NCI-H1092 (cell line): ENCODE measurements at places on chromosomes 16 and 17.

GRCh38 chr17:35243561-35244340, 879 bp downstream of the SLFN5 start:
- no peak for DNase-seq

DNA sequence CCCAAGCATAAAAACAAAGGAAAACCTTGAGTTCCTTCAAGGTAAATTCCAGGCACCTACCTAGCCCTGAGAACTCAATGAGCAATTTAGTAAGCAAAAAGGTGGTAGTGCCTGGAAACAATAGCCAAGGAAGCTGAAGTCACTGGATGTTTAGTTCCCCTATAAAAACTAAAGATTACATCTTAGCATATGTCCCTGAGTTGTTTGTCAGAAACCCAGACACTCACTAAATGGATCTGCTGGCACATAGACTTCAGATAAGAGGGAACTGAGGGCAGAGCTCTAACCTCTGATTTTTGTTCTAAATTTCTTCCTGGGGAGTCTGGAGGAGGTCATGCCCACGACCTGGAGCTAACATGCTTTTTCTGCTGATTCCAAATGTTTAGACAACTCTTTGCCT, 532.8 kb upstream of the SALL1 start:
- no peak for DNase-seq

DNA sequence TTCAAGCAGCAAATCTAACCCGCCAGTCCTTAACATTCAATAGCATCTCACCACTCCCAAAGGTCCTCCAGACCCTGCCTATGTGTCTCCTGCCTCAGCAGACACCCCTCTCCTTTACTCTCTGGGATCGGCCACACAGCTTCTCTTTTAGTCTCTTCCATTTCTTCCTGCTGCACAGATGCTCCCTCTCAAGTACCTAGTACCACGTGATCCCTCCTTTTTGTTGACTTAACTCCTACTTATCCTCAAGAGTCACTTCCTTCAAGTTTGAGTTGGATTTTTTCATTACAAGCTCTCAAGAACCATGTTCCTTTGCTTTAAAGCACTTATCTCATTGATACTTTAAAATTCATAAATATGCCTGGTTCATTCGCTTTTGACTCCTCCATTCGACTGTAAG, 24.9 kb downstream of the AMFR start:
- DNase-seq, result no peak

- no peak for DNase-seq
Observed at GRCh38 chr17:80795754-80796153, 195.9 kb upstream of the CHMP6 start.

DNA sequence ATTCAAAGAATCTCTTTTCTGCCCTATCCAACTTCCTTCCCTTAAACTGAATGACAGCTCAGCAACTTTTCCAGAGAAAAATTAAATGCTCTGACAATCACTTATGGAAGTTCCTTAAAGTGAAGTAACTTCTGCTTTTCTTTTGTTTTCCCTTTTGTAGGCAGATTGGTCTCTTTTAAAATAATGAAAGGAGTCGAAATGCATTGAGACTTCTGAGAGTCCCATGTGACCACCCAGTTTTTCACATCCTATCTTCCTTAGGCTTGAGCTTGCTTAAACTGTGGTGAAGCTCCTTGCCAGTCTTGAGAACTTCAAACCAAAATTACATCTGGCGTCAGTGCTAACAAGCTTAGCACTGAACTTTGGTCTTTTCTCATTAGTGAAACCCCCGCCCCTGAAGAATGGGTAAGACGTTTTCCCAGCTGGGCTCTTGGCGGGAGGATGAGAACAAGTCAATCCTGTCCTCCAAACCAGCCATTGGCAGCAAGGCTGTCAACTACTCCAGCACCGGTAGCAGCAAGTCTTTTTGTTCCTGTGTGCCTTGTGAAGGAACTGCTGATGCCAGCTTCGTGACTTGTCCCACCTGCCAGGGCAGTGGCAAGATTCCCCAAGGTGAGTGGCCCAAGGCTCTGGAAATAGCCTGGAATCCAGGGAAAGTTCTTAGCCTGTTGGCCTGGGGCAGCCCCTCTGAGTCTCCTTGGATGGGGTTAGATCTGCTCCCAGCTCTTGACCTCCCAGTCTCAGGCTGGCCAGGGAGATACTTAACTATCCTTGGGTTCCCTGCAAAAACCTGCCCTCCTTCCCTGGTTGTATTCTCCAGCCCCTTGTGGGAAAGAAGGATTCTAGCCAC, 1.2 kb downstream of the TMEM106A start:
- no peak for DNase-seq

- DNase-seq, result no peak
Observed at GRCh38 chr17:7969433-7969832, 33.0 kb upstream of the GUCY2D start.

GRCh38 chr17:4507361-4508111, 8.9 kb downstream of the SPNS2 start:
- DNase-seq, result no peak

GRCh38 chr17:58252141-58252540, 13.8 kb downstream of the LPO start:
- no peak for DNase-seq

GRCh38 chr17:12547831-12548230, 117.9 kb upstream of the MYOCD start:
- no peak for DNase-seq

DNA sequence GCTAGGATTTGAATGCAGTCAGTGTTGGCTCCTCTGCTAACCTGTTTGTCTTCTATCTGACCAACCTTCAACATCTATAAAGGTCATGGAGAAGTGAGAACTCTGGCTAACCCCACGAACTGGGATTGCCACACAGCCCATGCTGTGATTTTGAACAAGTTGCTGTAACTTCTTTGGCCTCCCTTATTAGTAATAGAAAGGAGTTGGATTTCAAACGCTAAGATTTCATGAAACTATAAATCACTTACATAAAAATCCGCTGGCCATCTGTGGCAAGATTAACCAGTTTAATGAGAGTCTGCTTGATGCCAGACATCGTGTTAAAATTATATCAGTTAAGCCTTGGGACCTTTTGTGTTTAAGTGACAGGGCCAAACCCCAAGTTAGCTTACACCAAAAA, 53.4 kb downstream of the HSD17B2 start:
- no peak for DNase-seq

DNA sequence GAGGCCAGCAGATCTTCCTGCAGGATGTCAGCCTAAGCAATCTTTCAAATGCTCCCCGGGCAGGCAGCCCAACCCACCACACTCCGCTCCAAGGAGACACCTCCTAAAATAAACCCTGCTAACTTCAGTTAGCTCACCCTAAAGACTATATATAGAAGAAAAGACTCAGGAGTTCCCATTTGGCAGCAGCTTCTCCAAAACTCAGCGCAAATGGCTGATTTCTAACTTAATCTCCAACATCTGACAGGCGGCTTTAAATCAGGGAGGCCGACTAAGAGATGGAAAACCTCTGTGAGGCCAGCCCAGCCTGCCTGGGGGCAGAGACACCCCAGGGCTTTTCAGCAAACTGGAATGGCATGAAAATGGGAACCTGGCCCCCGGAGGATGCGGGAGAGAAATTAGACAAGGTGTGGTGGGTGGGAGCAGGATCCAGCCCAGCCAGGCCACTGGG, 91.6 kb downstream of the XYLT1 start:
- DNase-seq, result no peak

- DNase-seq, result no peak
Observed at GRCh38 chr17:65389949-65390348, 171.5 kb downstream of the AXIN2 start.

GRCh38 chr16:64416216-64417005, 705.5 kb downstream of the CDH11 start:
- DNase-seq, result no peak

- peak; percentile 26 for DNase-seq
Observed at GRCh38 chr16:53207810-53208752, 153.3 kb downstream of the CHD9 start.

DNA sequence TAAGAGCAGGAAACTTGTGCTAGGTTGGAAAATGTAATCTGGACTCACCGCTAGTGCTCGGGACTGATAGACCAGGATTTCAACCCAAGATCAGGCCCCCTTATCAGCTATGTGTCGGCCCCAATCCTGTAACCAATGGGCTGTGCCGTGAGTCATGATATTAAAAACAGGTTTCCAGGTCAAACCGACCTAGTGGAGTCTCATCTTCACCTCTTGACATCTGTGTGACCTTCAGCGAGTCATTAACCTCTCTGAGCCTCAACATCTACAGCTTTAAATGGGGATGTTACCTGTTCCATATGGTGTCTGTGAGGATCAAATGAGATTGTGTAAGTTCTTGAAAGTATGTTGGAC, 512 bp downstream of the PMM2 start:
- DNase-seq, result no peak

DNA sequence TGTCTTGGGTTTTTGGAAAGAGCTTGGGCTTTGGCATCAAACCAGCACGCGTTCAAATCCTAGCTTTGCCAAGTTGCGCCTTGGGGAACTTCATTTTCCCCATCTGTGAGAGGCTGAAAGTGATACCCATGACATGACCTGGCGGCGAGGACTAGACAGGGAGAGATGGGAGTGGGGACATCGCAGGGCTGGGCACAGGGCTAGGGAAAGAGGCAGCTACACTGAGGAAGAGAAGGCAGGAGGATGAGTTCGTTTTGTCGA, 202.9 kb downstream of the IRF8 start:
- DNase-seq, result no peak

- DNase-seq, result no peak
Observed at GRCh38 chr16:71807905-71808592, 585 bp downstream of the AP1G1 start.

DNA sequence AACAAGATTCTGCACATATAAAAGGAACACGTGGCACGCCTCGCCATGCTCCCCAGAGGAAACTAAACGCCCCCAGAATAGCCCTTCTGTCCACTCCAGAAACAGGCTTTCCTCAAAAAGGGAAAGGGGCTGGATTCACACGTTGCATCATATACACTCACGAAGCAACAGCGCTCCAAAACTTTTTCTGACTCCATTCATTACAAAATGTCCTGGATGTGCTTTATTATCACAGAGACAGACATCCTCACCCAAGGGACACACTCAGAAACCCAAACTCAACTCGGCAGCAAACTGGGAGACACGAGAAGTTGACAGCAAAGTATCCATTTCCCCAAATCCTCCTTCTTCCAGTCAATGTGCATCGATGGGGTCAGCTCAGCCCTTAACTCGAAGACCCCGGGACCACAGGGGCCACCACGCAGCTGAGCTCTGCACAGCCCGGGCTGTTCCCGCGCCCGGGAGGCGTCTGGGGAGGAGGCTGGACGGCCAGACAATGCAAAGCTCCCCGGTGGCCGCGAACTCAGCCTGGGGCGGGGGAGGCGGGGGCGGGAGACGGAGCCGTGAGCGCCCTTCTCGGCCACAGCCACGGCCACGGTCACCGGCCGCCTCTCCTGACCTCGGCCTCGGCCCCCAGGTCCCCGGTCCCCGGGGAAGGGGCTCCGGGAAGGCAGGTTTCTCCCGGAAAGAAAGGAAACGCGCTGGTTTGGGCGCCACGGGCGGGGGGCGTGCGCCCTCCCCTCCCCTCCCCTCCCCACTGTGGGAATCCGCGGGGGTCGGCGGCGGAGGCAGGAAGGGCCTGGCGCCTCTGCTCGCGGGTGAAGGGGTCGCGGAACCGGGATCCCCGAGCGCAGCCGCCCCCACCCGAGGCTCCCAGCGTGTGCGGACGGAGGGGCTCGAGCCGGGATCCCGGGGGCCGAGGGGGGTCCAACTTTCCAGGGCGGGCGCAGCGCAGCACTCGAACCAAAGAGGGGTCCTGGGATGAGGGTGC, 1.2 kb downstream of the NXN start:
- no peak for DNase-seq

- DNase-seq, result no peak
Observed at GRCh38 chr17:1271030-1271423, 783 bp downstream of the BHLHA9 start.

GRCh38 chr16:30046588-30046987, 15.5 kb upstream of the TLCD3B start:
- no peak for DNase-seq

DNA sequence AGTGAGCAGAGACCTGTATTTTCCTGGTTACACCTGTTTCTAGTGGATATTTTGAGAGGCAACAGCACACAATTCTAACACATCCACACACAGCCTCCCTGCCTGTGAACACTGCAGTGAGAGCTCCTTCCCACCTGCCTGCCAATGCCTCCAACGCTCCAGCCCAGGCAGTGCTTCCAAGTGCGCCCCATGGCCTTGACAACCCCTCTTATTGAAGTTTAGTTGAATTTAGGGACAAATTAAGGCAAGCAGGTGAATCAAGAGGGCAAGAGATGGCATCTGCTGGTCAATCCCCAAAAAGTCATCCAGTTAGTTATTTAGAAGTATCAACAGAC, 4.7 kb upstream of the MXRA7 start:
- DNase-seq, result no peak

DNA sequence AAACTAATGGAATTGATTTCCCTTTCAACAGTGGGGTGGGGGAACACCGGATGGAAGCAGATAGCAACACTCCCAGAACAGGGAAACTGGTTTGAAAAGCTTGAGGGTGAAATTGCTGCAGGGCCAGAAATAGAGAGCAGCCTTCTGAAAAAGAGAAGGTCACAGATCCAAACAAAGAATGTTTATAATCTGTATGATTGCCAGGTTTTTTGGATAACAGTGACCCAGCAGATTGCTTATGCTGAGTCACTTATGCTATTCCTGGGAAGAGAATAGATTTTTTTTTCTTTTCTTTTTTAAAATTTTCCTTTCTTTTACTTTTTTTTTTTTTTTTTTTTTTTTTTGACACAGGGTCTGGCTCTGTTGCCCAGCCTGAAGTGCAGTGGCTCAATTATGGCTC, 641.3 kb downstream of the KCNJ2 start:
- no peak for DNase-seq

GRCh38 chr17:9958586-9959281, 53.7 kb upstream of the RCVRN start:
- DNase-seq, result no peak

DNA sequence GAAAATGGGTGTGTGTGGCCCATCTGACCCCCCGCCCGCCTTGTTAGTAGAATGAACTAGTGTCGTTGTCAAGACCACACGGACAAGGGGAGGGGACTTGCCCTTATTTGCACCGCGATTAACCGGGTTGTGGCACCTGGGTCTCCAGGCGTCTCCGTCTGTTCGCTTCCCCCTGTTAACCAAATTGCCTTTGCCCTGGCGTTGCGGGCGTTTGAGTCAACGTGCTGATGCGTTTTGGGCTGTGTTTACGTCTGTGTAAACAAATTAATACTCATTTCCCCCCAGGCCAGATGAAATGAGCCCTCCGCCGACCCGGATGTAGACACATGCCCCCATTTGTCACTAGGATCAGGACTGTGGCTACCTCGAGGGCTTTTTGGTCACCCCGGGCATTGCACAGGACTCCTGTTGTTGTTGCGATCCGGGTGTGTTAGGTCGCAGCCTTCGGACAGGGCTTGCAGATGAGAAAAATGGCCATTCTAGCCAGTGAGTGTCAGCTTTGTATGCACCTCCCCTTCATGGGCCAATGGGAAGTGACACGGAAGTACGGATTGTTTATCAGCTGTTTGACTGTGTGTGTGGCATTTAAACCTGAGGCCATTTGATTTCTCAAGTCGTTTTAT, 906 bp downstream of the RBL2 start:
- peak; percentile 59 for DNase-seq
